ENCODE measurements at places on chromosomes 1 and 21. TPM values are rescaled to one million over a fixed set of nuclear protein-coding genes. Genes with fewer than 3 reads are reported as not detected.

DNA sequence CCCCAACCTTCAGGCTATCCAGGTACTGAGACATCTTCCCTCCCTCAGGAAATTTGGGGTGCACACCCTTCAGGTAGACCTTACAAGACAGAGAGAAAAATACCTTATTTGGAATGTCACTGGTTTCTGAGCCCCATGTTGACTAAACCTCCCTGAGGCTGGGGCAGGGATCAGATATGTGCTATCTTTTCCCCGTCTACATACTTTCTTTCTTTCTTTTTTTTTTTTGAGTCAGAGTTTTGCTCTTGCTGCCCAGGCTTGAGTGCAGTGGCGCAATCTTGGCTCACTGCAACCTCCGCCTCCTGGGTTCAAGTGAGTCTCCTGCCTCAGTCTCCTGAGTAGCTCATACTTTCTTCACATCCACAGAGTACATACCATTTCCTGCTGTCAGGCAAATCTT is 1.6 kb downstream of the CYB5R1 start:
- DNase-seq: no peak

DNA sequence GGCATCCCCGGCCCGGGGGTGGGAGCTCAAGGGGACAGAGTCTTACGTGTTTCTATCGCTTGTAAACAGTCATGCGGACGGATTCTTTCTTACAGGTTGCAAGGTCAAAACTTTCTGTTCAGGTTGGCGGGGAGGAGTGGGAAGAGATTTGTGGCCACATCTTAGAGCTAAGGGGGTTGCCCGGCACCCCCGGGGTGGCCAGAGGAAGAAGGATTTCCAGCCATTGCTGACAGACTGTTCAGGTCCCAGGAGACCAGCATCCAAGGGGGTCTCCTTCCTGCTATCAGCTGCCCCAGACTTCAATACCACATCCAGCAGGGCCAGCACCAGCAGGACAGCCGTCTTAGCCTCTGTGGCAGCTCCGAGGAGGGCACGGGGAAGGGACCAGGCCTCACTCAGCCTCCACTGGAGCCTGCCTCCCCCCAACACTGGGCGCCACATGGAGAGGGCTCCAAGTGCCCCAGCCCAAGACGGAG is 52.0 kb downstream of the KIF21B start:
- no peak for DNase-seq

GRCh38 chr1:109298666-109299557 is 7.9 kb downstream of the MYBPHL start:
- DNase-seq: no peak

DNA sequence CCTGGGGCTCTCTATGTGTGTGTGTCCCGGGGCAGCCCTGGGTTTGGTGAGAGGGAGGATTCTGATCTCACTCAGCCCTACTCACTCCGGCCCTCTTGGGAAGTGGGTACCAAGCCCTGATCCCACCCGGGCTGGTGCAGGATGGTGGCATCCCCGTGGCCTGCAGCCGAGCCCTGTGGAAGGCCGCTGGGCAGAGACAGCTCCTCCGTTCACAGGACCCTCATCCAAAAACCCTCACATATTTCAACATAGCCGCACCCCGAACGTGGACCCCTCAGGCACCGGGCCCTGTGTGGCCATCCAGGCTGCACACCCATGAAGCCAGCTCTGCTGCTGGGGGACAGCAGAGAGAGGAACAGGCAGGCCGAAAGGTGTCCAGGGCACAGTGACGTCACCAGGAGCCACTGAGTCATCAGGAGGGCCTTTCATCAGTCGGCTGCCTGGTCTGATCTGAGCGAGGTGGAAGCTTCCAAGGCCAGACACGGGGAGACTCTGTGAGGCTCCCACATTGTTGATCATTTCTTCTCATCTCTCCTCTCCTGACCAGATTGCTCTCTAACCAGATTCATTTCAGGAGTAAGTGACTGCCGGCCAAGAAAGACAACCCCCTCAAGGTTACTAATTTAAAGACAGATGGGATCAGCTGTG is 16.2 kb upstream of the GPR157 start:
- no peak for DNase-seq

GRCh38 chr1:35285771-35286606 is 17.5 kb downstream of the ZMYM4 start:
- no peak for DNase-seq

DNA sequence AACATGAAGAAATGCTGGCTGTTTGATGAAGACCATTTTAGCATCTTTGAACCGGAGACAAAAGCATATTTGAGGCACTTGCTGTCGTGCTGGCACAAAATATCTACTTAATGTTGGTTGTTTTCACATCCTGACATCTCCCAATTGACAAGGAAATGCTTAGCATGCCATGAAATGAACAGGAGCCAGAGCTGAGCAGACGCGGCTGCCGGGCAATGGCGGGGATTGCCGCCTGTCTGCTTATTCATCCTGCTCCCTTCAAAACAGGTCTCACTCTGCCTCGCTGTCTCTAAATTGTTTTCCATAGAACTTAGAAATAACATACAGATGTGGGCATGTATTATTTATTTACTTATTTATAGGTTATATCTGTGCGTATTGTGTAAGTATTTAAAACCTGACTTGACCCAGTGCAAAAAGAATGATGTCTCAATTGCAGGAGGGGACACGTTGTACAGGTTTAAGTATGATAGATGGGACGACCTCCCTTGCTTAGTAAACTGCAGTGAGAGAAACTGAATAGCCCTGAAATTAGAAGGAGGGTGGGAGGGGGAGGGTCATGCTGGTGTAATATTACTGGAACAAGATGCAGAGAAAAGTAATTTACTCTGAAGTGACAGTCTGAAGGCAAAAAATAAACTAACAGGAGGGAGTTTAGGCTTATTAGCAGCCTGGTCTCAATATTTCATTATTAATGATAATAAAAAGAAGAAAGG is 590.4 kb upstream of the PLXNA2 start:
- DNase-seq: no peak

- DNase-seq: no peak
These were observed 61.1 kb downstream of the XCL1 start for GRCh38 chr1:168637350-168637991.

- DNase-seq: no peak
These were observed 51.6 kb downstream of the IRF2BP2 start for GRCh38 chr1:234558330-234558836.

GRCh38 chr1:193408782-193409293 is 222.4 kb upstream of the B3GALT2 start:
- no peak for DNase-seq

DNA sequence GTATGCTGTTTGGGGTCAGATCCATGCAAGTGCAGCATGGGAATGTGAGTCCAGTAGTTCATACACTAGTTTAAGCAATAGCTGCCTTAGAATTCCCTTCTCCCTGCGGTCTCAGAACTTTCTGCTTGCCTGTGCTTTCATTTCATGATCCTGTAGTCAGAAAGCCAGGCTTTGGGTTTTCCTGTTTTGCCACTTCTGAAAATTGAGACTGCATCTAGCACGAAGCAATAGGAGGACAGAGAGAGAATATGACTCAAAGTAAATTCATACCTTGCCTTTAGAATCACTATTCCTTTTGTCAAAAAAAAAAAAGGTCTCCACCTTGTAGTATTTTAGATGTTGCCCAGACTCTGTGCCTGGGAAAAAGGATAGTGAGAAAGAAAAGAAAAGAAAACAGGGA is 161.2 kb upstream of the SNX7 start:
- no peak for DNase-seq

DNA sequence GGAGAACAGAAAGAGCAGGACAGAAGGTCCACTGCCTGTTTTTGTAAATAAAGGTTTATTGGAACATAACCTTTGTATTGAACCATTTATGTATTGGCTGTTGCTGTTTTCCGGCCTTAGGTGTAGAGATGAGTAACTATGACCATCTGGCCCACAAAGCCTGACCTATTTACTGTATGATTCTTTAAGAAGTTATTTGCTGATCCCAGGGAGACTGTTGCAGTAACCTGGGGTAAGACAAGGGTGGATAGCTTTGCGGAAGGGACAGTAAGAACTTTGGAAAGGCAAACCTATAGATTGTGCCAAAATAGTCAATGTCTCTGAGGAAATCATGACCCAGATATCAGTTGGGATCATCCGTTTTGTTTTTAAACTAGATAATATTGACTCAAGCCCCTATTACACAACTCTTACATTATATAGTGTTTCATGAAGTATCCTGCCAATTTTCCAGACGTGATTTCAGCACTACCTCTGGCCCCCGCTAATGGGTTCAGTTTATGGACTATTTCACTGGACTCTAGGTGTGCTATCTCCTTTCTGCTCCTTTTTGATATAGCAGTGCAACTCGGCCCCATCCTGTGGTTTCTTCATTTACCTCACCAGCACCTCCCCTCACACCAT is 20.8 kb upstream of the TLCD4 start:
- no peak for DNase-seq

DNA sequence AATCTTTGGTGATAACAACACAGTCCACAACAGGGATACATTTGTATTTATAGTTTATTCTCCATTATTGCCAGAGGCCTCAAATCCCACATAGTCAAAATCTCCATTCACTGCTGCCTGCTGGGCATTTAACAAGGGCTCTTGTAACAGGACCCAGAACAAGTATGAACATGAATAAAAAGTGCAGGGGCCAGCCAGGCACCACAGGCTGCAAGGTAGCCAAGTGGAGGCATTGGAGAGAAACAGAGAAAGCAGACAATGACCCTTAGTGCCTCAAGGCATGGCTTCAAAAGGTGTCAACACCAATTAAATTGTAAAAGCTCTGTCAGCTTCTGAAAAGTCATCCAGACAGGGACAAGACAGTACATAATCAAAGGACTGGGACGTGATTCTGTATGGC is 116.8 kb downstream of the ATP6V1G3 start:
- DNase-seq: no peak

GRCh38 chr21:46286648-46287002 is 483 bp downstream of the YBEY start:
- no peak for DNase-seq

DNA sequence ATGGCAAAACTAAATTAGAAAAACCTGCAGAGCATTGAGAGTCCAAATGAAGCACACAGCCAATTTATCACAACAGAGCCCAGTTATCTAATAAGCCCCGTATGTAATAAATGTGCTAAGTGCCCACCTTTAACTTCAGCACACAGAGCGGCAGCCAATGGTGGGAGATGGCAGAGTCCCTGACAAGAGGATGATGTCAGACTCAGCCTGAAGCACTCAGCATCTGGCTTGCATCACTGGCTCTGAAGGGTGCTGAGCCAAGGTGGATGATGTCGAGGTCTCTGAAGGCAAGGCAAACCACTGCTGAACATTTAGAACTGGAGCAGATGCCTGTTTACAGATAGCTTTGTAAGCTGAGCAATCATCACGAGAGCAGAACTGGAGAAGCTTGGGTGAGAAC is 118.3 kb downstream of the NUF2 start:
- DNase-seq: peak; percentile 12

GRCh38 chr1:86153836-86154235 is 2.7 kb downstream of the COL24A1 start:
- no peak for DNase-seq

- DNase-seq: no peak
These were observed 1.1 kb upstream of the DIO1 start for GRCh38 chr1:53892911-53893310.

GRCh38 chr1:61255358-61255703 is 173.0 kb downstream of the NFIA start:
- DNase-seq: no peak

GRCh38 chr1:244801246-244801645 is 34.2 kb upstream of the COX20 start:
- DNase-seq: no peak

DNA sequence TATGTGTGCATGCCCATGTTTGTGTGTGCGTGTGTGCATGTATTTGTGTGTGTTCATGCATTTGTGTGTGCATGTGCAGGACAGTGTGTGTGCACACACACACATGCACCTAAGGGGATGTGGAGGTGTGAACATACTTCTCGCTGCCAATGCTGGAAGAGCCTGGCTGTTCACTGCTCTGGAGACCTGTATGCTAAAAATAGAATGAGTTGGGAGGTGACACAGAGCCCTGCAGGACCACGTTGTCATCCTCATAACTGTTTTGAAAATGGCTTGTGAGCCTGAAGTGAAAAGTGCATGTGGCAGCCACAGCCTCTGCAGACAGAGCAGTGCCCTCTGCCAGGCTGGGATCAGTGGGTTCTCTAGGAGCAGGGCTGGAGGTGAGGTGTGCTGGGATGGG is 95.8 kb downstream of the AJAP1 start:
- no peak for DNase-seq

GRCh38 chr1:170176772-170177171 is 31.0 kb downstream of the NTMT2 start:
- no peak for DNase-seq

GRCh38 chr1:113545210-113545609 is 154.9 kb downstream of the MAGI3 start:
- DNase-seq: no peak

DNA sequence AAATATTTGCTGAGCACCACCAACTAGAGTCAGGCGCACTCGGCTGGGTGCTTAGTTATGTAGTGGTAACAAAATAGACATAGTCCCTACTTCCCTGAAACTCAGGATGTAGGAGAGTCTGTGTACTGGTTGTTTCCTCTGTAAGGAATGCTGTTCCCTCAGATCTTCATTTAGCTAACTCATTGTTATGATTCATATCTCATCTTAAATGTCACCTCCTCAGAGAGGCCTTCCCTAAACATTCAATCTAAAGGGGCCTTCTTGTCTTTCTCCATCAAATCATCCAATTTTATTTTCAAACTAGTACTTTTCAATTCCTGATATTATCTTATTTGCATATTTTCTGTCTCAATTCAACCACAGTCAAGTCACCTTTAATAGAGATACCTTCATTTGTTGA is 132.9 kb downstream of the PIK3R3 start:
- DNase-seq: no peak

DNA sequence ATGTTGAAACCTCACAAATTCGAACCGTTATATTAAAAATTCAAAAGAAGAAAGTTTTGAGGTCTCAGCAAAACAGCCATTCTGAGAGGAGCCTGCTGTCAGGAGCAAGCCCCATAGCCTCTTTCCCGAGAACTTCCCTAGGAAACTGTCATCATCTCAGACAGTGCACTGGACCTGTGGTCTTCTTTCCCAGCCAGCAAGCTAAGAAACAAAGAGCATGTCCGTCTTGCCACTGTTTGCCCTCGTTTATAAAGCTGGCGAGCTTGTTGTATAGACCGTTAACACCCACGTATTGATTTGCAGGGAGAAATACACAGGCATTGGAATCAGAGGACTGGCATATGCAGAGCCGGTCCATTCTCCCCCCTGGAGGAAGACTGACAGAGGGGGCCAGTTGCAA is 407.0 kb downstream of the NPHP4 start:
- DNase-seq: no peak

GRCh38 chr1:174219606-174220370 is 60.5 kb downstream of the RABGAP1L start:
- no peak for DNase-seq

Gene TNNI3K
- 23.4 TPM for total RNA-seq

Gene FABP3
- total RNA-seq: 93.1 TPM

Gene MX2
- total RNA-seq: 0.62 TPM

Gene OR6Y1
- total RNA-seq: not detected

Gene DNAJC28
- 6.4 TPM for total RNA-seq

Gene TMEM125
- total RNA-seq: 0.78 TPM

Gene RNU1-3
- under 0.01 TPM for total RNA-seq

Gene LRRC38
- not detected for total RNA-seq

Gene CHIA
- total RNA-seq: not detected

Gene SPRR1A
- not detected for total RNA-seq

Gene ANGPTL3
- not detected for total RNA-seq

Gene LCE1A
- total RNA-seq: not detected

Gene KRTAP19-1
- total RNA-seq: not detected
